ENCODE measurements at places on chromosomes 1 and 21.

DNA sequence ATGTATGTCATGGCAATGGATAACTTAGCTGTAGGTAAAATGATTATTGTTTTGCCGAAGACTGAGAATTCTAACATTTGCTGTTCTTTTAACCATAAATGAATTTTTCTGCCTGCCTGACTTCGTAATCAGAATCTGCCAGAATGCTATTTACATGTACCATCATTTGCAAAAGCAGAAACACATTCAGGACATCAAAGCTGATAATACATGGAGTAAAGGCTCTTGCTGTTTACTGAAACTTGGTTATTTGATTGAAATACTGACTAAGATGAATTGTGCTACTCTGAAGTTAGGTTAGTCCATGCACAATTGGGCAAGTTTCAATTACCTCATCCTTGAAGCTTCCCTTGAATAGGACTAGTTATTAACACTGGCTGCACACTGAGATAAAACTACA lies 293.8 kb downstream of the PLA2G4A start:
- DNase-seq, result no peak

- no peak for DNase-seq
Measured at GRCh38 chr1:175195281-175195680, 2.7 kb upstream of the KIAA0040 start.

- peak; percentile 63 for DNase-seq
Measured at GRCh38 chr1:66521721-66522365, 12.1 kb upstream of the SGIP1 start.

- no peak for DNase-seq
Measured at GRCh38 chr21:43758111-43758641, 17.9 kb downstream of the CSTB start.

GRCh38 chr1:158035976-158036583 lies 42.6 kb downstream of the KIRREL1 start:
- no peak for DNase-seq
